ELF-1 (cell line): ENCODE measurements at places on chromosomes 13 and 19.
A peak's percentile ranks its signal among the peaks of the same experiment; 100 is the strongest.

- DNase-seq: no peak
Observed at GRCh38 chr13:110227416-110227815, 79.5 kb downstream of the COL4A1 start.

GRCh38 chr19:15072930-15073647, 8.9 kb upstream of the OR1I1 start:
- peak; percentile 95 for DNase-seq

DNA sequence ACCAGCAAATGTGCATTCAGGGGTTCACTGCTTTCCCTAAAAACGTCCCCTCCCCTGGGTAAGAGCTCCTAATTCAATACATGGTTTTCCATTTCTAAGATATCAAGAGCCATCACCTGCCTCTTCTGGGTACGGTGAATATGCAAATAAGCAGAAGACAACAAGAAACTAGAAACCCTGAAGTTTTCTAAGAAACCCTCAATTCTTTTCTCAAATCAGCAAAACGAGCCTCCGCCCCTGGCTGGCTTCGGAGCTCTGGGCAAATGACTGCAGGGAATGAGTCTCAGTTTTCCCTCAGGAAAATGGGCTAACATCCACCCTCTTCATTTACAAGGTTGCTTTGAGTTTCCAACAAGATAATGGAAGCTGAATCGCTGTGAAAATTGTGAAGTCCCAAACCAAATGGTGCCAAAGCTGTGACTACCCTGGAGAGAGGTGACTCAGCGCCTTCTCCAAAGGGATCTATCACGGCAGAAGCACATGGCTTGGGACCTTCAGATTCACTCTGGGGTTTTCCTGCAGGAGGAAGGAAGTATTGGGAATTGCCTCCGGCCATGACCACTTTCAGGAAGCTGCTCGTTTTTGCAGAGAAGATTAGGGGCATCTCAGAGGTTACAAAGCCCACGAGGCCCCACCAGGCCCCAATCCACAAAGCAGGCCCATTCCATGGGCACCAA, 26.6 kb downstream of the KLF2 start:
- peak; percentile 32 for DNase-seq

DNA sequence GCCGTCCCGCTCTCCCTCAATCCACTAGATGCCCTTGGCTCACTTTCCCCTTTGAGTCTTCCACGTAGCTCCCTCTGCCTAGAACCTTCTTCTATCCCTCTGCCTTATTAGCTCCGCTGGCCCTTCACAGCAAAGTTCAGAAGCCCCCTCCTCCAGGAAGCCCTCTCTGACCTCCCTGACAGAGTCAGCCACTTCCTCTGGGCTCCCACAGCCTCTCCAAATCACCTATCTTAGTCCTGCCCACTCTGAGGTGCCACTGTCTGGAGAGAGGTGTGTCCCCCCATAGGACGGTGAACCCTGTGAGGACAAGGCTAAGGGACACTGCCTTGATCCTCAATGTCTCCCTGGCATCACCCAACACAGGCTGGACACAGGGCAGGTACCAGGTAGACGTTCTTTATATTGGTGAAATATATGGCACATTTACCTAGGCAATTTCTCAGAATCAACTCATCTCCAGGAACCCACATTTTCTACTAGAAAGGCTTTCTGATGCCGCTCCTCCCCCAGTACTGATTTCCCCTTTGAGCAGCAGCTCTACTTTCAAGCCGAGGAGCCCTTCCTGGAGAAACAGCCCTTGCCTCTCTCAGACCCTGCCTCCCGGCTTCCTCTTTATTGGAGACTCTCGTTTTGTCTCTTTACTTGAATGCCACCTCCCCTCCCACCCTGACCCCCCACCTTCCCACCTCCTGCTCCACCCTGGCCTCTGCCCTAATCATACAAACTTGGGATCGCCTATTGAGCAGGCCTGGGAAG, 3.4 kb upstream of the TGFB1 start:
- no peak for DNase-seq

DNA sequence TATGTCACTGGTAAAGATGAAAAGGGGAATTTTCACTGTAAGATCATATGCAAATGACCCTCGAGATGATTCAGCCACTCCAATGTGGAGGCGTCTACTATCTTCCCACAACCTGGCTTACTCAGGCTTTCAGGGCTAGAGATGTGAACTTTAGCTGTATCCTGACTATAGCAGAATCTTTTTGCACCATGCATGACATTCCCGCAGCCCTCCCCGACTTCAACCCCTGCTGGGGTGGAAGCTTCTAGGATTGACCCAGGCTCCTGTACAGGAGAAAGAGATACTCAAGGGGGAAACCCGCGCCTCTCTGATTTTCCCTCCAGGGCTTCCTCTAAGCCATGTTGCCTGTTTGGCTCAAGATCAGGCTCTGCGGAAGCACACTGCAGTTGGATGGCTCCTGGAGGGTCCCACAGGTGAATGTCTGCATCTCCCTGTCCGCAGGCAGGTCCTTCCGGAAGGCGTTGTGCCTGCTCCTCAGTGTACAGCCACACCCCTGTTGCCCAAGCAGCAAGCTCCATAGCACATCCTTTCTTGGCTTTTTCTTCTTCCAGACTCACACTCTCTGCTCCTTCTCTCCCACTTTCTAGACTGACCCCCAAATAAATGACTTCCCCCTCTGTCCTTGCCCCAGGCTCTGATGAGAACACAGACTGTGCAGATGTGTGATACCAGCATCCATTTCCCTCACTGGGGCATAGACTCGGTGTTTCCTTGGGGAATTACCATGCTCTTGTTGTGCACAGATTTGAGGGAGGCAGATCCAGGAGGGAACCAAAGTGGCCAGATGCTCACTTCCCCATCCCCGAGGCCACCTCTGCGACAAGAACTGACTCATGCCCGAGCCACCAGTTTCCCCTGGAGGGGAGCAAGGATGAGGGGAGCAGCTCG, 29.1 kb upstream of the POP4 start:
- DNase-seq: no peak

DNA sequence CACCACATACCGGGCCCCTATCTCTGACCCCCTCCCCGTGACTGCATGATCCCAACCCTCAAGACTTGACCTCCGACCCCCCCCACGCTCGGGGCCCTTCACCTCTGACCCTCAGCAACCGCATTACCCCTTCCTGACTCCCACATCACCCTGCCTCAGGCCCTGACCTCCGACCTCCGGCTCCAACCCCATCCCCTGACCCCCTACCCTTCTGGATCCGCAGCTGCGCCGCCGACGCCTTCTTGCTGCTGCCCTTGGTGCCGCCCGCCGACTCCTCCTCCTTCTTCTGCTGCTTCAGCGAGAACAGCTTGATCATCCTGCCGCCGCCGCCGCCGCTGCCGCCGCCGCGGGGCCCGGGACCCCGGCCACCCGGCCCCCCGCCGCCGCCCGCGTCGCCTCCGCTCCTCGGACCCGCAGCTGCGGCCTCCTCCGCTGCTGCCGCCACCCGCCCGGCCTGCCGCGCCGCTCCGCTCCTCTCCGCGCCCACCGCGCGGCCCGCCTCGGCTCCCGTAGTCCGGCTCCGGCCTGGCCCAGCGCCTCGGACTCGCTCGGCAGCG, at the start of gene UBE2M:
Gene UBE2M (minus strand): TSS at position 546 of the 557 bp plus-strand sequence. CDS start 230 bp downstream, at position 316.
- DNase-seq: peak; percentile 56

- DNase-seq: no peak
Observed at GRCh38 chr19:38561658-38562057, 56.1 kb downstream of the MAP4K1 start.

- no peak for DNase-seq
Observed at GRCh38 chr19:15396436-15396835, 16.8 kb upstream of the AKAP8 start.

GRCh38 chr19:32396046-32396652, 9.4 kb upstream of the DPY19L3 start:
- no peak for DNase-seq

- no peak for DNase-seq
Observed at GRCh38 chr19:8308891-8309291, 733 bp upstream of the CD320 start.

DNA sequence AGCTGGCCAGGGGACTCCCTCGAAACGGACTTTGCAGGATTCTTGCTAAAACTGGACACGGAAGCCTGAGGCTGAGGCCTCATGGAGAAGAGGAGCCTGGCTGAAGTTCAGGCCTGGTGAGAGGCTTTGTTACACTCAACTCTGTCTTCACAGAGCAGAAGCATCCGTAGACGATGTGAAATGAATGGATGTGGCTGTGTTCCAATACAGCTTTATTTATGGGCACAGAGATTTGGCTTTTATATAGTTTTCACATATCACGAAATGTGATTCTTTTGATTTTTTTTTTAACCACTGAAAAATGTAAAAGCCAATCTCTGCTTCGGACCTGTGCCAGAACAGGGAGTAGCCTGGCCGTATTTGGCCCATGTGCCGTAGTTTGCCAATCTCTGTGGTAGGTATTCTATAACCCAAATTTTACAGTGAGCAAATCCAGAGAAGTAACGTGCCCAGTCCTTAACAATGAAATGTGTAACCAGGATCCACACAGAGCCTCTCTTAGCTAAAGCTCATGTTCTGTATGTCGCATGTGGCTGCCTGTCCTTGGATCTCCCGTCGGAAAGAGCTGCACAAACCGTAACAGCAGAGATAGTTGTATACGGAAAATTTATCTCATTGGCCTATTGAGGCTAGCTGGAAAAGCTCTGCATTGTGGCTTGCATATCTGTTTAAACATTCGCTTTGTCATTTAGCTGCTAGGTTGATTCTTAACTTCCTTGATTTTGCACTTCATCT, 171.6 kb upstream of the RNF113B start:
- no peak for DNase-seq

DNA sequence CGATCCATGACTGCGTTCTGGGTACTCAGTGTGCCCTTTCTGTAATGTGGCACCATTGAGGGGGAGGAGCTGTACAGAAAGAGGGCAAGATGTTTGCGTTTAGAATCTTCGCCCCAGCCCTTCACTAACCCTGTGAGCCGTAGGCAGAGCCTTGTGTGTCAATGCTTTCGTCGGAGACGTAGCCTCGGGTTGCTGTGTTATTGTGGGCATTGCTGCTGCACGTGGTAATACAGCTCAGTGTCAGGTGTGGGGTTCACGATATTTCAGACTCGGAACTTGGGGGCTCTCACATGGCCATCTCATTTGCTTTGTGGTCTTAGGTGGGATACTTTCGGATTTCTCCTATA, 6.1 kb downstream of the RPS9 start:
- no peak for DNase-seq

- no peak for DNase-seq
Observed at GRCh38 chr13:78376033-78376432, 227.3 kb downstream of the POU4F1 start.

GRCh38 chr19:30602661-30603350, 230.6 kb downstream of the ZNF536 start:
- DNase-seq: no peak

DNA sequence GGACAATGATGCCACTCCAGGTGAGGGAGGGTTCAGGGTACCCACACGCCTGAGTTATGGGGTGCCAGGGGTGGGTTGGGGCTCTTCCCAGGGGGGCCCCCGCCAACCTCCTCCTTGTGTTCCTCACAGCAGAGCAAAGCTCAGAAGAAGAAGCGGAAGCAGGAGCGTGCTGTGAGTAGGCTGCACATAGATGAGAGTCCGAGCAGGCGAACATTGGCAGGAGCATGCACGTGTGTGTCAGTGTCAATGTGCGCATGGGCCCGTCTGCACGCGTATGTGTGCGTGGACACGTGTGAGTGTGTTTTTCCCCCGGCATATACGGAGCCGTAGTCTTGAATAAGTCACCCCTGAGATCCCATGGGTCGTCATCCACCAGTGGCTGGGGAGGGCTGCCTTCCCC, 12.4 kb upstream of the USE1 start:
- DNase-seq: no peak

GRCh38 chr19:33512580-33513137, 8.9 kb downstream of the PEPD start:
- DNase-seq: no peak

DNA sequence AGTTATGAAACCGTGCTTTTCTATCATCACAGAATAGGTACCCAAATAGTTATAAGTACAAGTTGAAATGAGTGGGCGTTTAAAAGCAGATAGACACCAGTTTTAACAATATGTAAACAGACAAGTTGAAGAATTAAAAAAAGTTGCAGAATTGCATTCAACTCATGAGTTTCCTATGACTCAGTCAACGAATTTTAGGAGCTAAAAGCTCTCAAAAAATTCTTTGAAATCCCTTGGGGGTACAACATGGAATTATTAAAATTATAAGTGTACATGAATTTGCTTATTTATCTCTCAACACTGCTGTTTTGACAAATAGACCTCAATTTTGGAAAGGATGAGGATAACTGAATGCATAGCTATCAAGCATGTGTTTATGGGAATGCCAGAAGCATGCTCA, 693.4 kb downstream of the PCDH9 start:
- DNase-seq: no peak

DNA sequence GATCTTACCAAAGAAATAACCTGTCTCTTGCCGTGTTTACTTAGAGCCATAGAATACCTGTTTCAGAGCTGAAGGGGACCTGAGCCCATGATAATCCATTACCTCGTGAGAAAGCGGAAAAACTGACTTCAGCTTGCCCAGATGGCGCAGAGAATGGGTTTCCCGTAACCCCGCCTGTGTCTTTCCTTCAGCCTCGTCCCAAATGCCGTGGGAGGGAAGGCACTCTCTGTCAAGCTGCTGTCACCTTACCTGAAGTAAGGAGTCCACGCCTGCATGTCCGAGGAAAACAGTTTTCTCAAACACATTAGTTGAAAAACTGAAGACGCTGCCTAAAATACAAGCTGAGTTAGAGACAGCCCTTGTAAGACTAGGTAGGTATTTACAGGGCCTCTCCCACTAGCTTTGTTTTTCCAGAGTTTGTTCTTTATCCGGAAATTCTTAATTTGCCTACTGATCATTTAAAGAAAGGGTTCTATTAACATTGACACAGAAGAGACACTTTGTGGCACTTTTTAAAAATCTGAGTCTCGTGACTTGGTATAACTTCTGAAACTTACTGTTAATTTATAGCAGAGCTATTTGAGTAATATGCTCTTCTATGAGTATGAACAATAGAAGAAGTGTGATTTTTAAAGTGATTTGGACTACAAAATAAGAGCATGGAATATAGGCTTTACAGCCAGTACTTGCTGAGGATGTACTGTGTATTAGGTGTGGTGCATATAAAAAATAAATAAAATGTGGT, 1.3 kb upstream of the INTS6 start:
- no peak for DNase-seq

GRCh38 chr19:45076029-45076850, at the start of gene ZNF296:
TSS of gene ZNF296 (minus strand) at chr19:45076478. CDS start at chr19:45076373, 105 bp downstream.
- peak; percentile 89 for DNase-seq

DNA sequence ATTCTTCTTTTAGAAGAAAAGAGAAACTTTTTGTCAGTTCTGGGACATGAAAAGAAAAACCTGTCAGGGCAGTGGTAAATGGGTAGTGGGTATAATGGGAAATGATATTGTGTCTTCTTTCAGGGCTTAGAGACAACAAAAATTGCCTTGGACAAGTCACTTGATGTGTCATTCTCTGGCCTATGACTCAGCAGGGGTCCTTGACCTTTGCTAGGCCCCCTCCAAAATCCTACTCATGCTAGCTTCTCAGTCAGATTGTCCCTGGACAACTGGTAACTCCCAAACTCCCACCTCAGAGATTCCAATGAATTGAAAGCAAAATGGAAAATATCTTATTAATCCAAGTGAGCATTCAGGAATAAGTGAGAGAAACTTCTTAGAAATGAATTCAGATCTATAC, 258.8 kb upstream of the SPRY2 start:
- no peak for DNase-seq
